ENCODE measurements at places on chromosomes 7 and 10.

DNA sequence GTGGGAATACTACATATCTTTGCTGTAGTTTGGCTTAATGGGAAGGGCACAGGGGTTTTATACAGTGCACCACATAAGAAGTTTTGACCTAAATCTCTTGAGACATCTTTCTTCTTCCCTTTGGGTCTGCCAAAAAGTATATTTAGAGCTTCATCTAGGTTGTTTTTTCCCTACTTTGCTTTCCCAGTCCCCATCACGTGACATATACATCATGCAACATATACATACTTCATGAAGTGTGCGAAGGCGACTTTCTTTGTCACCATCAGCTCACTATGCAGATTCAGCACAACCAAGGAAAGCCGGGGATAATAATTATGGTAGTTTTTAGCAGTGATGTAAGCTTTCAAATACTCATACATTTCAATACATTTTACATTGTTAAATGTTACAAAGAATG, 177.1 kb upstream of the PPP1R3A start:
- DNase-seq: no peak

- no peak for DNase-seq
Observed at GRCh38 chr7:83011954-83012353, 150.7 kb downstream of the PCLO start.

GRCh38 chr7:92461027-92462003, 14.0 kb downstream of the GATAD1 start:
- peak; percentile 2 for DNase-seq

- peak; percentile 18 for DNase-seq
Observed at GRCh38 chr7:114293289-114294012, 121.2 kb upstream of the FOXP2 start.

DNA sequence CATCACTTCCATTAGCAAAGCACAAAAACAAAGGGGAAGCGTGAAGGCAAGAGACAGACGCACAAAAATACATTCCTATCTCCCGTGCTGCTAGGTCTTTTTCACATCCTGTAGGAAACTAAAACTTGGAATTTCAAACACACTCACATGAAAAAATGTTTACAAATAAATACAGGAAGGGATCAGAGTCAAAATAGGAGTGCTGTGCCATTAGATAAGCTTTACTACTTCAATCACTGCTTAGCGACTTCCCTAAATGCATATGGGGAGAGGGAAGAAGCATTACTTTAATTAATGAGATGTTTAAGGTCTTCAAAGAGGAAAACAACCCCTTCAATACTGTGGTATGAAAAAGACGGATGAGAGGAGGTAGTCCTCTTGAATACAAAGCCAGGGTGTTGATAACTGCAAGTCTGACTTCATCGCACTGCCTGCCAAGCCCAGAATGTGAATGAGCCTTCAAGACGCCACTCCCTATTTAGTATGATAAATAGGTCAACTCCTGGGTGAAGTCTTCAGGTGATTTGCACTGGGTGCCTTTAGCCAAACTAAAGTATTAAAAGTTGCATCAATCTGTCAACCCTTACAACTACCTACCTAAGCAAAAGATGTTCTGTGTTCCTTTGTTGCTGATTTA, 13.9 kb downstream of the PARD3 start:
- no peak for DNase-seq

DNA sequence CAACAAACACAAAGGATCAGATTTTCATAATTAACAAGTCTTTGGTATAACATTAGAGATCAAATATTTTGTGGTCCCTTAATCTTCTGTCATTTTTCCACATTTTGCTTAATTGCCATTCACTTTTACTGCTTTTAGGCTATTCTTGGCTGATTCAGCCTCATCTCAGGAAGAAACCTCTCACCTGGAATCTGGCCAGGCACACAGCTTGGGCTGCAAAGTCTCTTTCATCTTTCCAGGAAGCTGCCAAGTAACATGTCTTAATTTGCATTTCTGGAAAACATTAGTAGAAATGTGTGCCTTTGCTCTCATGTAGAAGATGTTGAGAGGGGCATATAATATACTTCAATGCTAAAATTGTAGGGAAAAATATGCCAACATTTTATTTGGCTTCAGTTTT, 174.2 kb upstream of the STEAP4 start:
- no peak for DNase-seq

DNA sequence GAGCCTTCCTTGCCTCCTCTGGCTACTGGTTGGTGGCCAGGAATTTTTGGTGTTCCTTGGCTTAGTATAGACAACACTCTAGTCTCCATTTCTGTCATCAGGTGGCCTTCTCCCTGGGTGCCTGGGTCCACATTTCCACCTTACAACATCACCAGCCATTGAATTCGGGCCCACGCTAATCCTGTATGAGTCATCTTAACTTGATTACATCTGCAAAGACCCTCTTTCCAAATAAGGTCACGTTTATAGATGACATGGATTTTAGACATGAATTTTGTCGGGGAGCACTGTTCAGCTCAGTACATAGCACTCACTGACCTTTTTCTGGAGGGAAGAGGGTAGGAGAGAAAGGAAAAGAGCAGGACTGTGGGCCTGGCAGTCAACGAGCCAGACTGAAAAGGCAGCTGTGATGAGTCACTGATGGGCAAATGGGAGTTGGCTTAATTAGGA, 39.4 kb downstream of the MMRN2 start:
- no peak for DNase-seq

DNA sequence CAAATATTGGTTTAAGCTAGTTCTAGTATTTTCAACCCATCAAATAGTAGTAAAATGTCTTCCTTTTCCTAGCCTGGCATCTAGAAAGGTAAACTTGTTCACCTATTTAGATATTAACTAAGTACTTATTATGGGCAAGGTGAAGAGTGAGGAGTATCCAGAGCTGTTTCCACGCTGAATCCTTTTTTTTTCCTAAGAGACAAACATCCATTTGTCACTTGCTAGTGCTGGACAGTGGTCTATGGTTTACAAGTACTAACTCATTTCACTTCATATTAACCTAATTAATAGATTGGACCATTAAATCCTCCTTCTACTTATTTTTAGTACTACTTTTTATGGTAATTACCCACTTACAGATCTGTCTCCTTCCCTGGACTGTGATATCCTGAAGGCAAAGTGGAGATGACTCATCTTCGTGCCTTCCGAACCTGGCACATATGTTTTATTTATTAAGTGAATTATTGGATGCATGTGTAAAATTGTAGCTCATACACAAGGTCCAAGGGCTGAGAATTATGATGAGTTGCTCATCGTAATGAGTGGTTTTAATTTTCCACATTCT, 159.6 kb upstream of the IGFBP3 start:
- DNase-seq: no peak

GRCh38 chr10:97003804-97004201, 171.7 kb downstream of the LCOR start:
- no peak for DNase-seq

- DNase-seq: no peak
Observed at GRCh38 chr7:96045919-96046318, 273.6 kb downstream of the DYNC1I1 start.

DNA sequence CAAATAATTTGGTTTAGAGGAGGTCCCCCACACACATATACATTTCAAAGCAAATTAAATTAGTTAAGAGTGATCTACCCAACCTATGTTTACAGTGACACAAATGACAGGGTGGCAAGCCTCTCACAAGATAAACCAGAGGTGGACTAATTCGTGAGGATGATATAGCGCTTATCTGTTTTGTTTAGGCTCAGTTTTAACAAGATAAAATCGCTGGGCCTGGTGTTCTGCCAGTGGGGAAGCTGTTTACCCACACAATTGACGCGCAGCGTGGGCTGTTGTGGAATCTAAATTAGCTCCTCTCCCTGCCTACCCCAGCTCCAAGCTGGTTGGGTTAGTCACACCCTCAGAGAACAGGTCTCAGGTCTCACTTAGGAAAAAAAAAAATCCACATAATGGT, 16.7 kb upstream of the PLXNA4 start:
- DNase-seq: no peak

DNA sequence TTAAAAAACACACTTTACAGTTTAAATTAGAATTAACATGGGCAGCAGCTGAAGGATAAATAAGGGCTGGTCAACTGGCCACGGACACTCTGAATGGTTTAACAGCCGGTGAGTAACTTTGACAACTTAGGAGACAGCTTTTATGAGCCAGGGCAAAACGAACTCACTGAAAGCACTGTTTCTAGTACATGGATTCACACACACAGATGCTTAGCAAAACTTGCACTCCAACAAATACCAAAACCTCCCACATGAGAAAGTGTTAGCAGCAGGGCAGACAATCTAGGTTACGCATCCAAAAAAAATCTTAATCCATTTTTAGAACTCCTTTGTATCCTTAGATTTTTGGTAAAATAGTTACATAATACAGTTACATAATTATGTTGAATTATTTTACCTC, 486.4 kb downstream of the PHTF2 start:
- DNase-seq: no peak

DNA sequence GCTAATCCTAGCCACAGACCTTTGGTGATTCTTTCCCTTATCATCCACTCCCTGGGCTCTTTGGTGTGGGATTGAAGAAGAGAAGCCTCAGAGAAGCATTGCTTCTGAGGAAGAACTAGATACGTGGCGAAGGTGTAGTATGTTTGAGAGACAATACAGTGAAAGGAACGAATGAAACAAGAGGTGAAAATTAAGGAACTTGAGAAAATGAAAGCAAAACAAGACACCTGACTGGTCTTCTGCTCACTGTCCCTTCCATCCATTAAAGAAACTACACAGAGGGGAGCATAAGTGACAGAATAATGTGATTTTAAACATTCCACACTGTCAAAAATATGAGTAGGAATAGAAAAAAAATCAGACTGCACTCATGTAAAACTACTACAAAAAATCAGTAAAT, 219.6 kb upstream of the NPSR1 start:
- DNase-seq: no peak

GRCh38 chr10:103111031-103111917, 81.8 kb downstream of the NT5C2 start:
- no peak for DNase-seq

GRCh38 chr7:4147926-4148620, 534.0 kb upstream of the FOXK1 start:
- no peak for DNase-seq

GRCh38 chr7:2209146-2209960, 23.4 kb downstream of the MAD1L1 start:
- DNase-seq: peak; percentile 42

DNA sequence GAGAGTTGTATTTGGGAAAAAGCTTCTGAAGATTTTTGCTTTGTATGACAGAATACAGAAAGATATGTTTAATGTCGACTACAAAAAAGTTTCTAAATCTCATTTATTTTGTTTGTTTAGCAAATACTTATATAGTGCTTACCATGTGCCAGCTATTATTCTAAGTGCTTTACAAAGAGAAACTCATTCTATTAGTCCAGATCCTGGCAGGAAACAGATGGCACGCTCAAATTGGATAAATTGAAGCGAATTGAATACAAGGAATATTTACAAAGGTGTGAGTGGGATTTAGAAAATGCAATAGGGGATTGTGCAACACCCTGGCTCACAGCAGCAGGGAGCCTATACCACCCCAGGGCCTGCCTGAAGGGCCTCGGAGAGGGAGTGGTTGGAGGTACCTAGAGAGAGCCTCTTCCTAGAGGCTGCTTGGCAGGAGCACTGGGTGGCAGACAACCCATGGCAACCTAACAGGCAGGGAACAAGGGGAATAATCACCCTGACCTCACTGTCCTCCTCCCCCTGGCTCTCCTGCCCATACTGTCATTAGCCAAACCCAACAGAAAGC, 27.6 kb upstream of the FAM204A start:
- DNase-seq: no peak

DNA sequence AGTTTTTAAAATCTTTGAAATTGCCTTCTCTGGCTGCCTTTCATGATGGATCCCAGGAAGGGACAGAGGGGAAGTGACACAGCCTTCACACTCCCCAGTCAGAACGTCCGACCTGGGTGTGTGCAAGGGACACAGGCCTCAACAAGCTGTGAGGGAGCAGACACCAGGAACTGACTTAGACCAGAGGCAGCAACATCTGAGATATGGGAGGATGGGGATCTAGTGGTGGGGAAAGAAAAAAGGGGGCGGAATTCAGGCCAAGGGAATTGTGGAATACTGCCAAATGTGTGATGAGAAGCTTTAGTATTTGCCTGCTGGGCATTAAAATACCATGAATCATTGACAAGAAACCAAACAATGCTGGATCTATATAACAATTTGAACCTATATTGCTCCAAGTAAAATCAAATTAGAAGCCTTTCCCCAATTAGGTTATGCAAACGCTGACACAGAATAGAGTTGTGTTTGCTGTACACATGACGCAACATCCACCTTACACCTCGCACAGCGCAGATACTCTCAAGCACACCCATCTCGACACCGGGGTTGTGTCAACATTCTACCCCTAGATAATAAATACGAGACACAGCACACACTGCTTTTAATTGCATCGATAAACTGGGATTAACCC, 17.2 kb upstream of the MNX1 start:
- no peak for DNase-seq

DNA sequence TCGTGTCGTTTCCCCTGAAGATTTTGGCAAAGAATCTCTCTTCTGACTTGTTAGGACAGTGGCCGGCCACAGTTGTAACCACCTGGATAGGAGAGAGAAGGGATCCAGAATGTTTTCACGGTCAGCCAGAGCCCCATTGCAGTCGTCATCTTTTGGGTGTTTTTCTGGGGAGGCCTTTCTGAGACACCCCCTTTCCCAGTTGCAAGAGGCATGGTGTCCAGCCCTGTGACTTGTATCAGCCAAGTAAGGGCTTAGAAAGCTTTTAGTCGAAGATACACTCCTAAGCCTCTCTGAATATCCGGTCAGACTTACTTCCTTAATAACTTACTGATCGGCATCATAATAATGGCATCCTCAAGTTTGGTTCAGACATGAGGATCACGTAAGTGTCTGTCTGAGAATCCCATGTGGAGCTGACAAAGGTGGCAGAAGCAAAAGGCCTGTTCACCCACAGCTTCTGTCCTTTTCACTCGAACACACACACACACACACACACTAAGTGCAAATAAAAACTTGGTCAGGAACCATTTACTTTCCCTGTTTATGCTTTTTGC, 435.7 kb upstream of the GALNT17 start:
- no peak for DNase-seq

- no peak for DNase-seq
Observed at GRCh38 chr10:125035136-125035535, 93.2 kb downstream of the ZRANB1 start.

GRCh38 chr7:124084024-124084423, 51.2 kb upstream of the TMEM229A start:
- no peak for DNase-seq

GRCh38 chr10:57362811-57363210, 904.9 kb downstream of the IPMK start:
- no peak for DNase-seq

GRCh38 chr10:96858038-96858705, 26.1 kb downstream of the LCOR start:
- no peak for DNase-seq

DNA sequence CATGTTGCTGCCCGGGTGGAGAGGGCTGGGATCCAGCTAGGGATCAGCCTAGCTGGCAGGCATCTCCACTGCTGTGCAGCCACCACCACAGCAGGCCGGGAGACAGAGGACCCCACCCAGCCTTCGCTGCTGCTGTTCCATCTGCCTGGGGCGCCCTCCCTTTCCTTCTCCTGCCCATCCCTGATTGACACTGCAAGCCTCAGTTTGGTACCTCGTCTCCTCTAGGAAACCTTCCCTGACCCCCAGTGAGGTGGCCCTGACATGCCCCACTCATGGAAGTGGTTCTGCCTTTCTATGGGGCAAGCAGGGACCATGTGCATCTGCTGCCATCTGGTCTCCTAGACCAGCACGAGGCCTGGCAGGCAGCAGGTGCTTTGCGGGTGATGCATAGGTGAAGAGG, 30.4 kb upstream of the DPYSL4 start:
- no peak for DNase-seq

- no peak for DNase-seq
Observed at GRCh38 chr10:99631496-99631895, 11.3 kb upstream of the SLC25A28 start.

Data from GDM1 (cell line).